ENCODE measurements at places on chromosomes 6 and 20. TPM values are rescaled to one million over a fixed set of nuclear protein-coding genes. Genes with fewer than 3 reads are reported as not detected.

The SNAP91 gene
- under 0.01 TPM for total RNA-seq

The ARMH2 gene
- not detected for total RNA-seq

The ID4 gene
- 0.13 TPM for total RNA-seq

The LINC00237 gene
- total RNA-seq = not detected

The SMOC2 gene
- not detected for total RNA-seq

The TIAM2 gene
- total RNA-seq = 13.7 TPM

The CLVS2 gene
- not detected for total RNA-seq

The CTSZ gene
- 143 TPM for total RNA-seq

The PPP1R16B gene
- total RNA-seq = 93.3 TPM

The SLC22A2 gene
- not detected for total RNA-seq

The PNLDC1 gene
- total RNA-seq = not detected

The ZC3H12D gene
- not detected for total RNA-seq

The ADGB gene
- total RNA-seq = not detected

The TNF gene
- not detected for total RNA-seq

The TAAR8 gene
- not detected for total RNA-seq

The DEFB132 gene
- not detected for total RNA-seq

The EBF4 gene
- 1.0 TPM for total RNA-seq

The PRSS35 gene
- 0.07 TPM for total RNA-seq

The PARD6B gene
- total RNA-seq = 0.43 TPM

All from thoracic aorta endothelial cell (primary cell).